ENCODE measurements at places on chromosomes 1 and 21.

GRCh38 chr1:30192969-30193630 lies 530.3 kb downstream of the MATN1 start:
- DNase-seq: no peak

- no peak for DNase-seq
Observed at GRCh38 chr1:218407630-218408029, 62.5 kb downstream of the TGFB2 start.

DNA sequence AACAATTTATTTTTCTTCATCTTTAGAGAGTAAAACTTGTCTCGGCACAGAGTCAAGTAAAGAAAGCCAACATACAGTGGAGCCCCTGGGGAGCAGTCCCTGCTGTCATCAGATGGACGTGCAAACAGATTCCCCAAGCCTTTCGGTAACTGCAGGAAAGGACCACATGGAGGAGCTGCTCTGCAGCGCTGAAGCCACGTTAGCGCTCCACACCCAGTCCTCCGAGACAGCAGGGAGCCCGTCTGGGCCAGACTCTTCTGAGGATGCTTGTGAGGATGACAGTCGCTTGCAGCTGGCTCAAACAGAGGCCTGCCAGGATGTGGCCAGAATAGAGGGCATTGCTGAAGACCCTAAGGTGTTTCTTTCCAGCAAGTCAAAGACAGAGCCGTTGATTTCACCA lies 77.1 kb upstream of the SCCPDH start:
- DNase-seq: no peak

DNA sequence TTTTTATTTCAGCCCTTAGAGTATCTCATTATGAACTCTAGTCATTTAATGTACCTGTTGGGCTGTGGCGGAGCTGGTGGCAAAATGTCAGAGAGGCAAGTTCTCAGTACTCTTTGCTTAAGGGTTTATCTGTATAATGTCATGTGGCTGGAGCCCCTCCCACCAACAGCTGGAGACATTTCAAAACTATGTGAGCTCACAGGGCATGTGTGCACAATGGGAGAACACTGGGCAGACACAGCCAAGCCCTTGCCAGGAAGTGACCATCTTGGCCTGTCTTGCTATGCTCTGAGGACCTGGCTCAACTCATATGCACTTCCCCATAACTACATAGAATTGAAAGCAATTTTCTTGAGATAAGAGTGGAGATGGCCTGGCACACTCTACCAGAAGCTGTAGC lies 296.4 kb downstream of the PTPRU start:
- DNase-seq: no peak

GRCh38 chr1:78869136-78869535 lies 137.4 kb downstream of the ADGRL4 start:
- DNase-seq: no peak

- no peak for DNase-seq
Observed at GRCh38 chr21:39125752-39126485, 57.3 kb downstream of the PSMG1 start.

Data from stimulated activated CD4-positive, alpha-beta T cell treated with anti-CD3 and anti-CD28 coated beads, Interleukin-1b, Interleukin-23, amount 100 ng/mL, for 1 hour (primary cell).